GM12864 (cell line): ENCODE measurements at places on chromosomes 12 and 14.

DNA sequence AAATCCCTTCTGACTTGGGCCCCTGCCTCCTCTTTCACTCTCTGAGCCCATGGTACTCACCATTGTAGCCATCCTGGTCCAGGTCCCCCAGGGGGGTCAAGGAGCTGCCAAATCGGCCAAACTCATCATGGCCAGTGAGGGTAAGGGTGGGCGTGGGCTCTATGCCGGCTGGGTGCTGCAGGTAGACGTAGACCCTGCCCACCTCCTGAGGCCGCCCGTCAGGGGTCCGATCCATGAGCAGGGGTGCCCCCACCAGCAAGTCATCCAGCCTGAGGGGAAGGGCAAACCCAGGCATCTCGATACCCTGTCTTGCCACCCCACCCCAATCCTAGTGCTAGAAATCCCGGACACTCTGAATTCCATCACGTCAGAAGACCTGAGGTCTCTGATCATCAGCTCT lies 14.0 kb downstream of the ITGA5 start:
- no peak for DNase-seq

DNA sequence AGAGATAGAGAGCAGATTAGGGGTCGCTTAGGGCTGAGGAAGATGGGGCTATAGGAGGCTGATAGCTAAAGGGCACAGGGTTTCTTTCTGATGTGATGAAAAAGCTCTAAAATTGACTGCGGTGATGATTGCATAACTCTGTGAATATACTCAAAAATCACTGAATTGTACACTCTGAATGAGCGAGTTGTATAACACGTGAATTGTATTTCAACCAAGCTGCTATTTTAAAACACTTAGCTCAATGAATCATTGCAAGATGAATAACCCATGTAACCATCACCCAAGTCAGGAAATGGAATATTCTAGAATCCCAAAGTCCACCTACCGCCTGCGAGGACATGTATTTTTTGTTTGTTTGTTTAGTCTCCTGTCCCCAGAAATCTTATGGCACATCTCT lies 60.1 kb upstream of the CCND2 start:
- DNase-seq, result no peak

- no peak for DNase-seq
Observed at GRCh38 chr12:128534906-128535305, 267.9 kb downstream of the TMEM132C start.

GRCh38 chr12:126797525-126797924 lies 1469.4 kb upstream of the TMEM132C start:
- DNase-seq, result no peak

DNA sequence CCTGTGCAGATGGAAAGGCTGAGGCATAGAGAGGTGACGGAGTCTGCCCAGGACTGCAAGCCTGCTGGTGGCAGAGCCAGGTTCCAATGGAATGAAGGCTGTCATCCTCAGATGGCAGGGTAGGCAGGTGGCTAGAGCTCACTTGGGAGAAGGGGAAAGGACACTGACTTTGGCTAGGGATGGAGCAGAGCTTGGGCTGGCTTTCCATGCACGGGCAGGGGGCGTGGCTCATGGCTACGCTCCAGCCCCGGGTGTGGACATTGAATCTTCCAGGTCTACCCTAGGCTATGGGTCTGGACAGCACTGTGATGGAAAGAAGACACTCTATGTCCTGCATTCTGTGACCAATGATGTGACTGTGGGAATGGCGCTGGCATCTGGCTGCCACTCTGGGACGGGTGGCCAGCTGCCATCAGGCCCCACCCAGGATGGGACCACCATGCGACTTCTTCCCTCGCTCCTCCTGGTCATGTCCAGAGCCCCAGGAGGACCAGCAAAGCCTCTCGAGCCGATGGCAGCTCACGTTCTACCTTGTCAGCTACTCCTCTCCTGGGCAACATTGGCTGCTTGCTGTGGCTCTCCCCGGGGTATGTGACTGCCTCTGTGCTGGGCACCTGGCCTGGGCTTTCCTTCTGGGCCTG lies 398.7 kb downstream of the TMEM121 start:
- no peak for DNase-seq

- DNase-seq, result no peak
Observed at GRCh38 chr14:38425324-38425976, 169.6 kb upstream of the CLEC14A start.

DNA sequence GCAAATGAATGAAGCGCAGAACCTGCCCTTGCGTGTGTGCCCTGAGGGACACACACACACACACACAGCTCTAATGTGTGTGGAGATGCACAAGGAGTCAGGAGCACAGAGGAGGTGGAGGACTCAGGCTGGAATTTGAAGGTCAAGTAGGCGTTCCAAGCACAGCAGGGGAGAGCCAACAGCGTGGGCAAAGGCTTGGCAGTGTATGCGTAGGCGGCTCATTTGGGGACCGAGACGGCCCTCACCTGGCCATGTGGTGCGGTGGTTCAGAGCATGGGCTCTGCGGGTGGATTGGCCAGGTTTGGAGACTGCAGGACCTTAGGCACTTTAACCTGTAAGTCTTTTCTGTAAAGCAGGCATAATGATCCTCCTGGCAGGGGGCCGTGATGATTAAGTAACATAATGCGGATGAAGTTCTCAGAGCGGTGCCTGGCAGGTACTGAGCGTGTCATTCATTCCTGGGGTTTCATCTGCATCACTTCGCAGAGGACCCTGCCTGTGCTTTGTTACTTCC lies 69.5 kb upstream of the SLC24A4 start:
- no peak for DNase-seq
